Left kidney (tissue), 8 donors: ENCODE measurements at places on chromosomes 11 and 22. TPM values are rescaled to one million over a fixed set of nuclear protein-coding genes. Genes with fewer than 3 reads are reported as not detected.

Gene VPREB1
- polyA plus RNA-seq: not detected

Gene ANGPTL5
- not detected for polyA plus RNA-seq

Gene BRMS1
- 29.6 TPM for polyA plus RNA-seq

Gene KCNC1
- 1.5 TPM for polyA plus RNA-seq

Gene VPREB3
- not detected for polyA plus RNA-seq

Gene ALDH3B1
- 2.4 TPM for polyA plus RNA-seq

Gene IGLL1
- polyA plus RNA-seq: 0.40 TPM

Gene ACRV1
- polyA plus RNA-seq: 1.4 TPM

Gene OR52J3
- polyA plus RNA-seq: not detected

Gene IL18
- polyA plus RNA-seq: 9.9 TPM

Gene TEAD1
- polyA plus RNA-seq: 94.4 TPM

Gene AIFM3
- 0.68 TPM for polyA plus RNA-seq

Gene LIMK2
- polyA plus RNA-seq: 50.4 TPM

Gene CARNS1
- 4.4 TPM for polyA plus RNA-seq

Gene ADM2
- 4.8 TPM for polyA plus RNA-seq

Gene KCNJ4
- 0.18 TPM for polyA plus RNA-seq

Gene KDM4E
- 0.47 TPM for polyA plus RNA-seq

Gene OR51B5
- polyA plus RNA-seq: 0.20 TPM

Gene OR8G1
- polyA plus RNA-seq: not detected

Gene UEVLD
- 27.1 TPM for polyA plus RNA-seq

Gene HPX
- polyA plus RNA-seq: 4.8 TPM

Gene MAPK8IP2
- 0.83 TPM for polyA plus RNA-seq

Gene HEPN1
- 1.7 TPM for polyA plus RNA-seq

Gene MED19
- polyA plus RNA-seq: 18.2 TPM

Gene SCGB1C1
- polyA plus RNA-seq: 1.1 TPM

Gene GRM5
- 0.13 TPM for polyA plus RNA-seq

Gene NRIP3
- 1.0 TPM for polyA plus RNA-seq

Gene SCGB1D4
- polyA plus RNA-seq: not detected

Gene IFITM2
- polyA plus RNA-seq: 189 TPM

Gene RFPL3
- polyA plus RNA-seq: not detected

Gene CAPN5
- polyA plus RNA-seq: 25.0 TPM

Gene SPCS2
- 192 TPM for polyA plus RNA-seq

Gene GDPD4
- polyA plus RNA-seq: 0.17 TPM

Gene PARVB
- polyA plus RNA-seq: 17.9 TPM

Gene TECTA
- polyA plus RNA-seq: 3.2 TPM

Gene SLC22A6
- polyA plus RNA-seq: 29.4 TPM

Gene MAJIN
- 0.88 TPM for polyA plus RNA-seq

Gene BCO2
- polyA plus RNA-seq: 8.1 TPM

Gene GAB4
- not detected for polyA plus RNA-seq

Gene OR6A2
- 0.07 TPM for polyA plus RNA-seq

Gene CHST1
- polyA plus RNA-seq: 11.1 TPM

Gene NXF1
- 136 TPM for polyA plus RNA-seq

Gene MS4A3
- 0.52 TPM for polyA plus RNA-seq

Gene OR8K3
- not detected for polyA plus RNA-seq

Gene DCDC1
- polyA plus RNA-seq: 6.9 TPM

Gene OR51B2
- not detected for polyA plus RNA-seq

Gene ETS1
- polyA plus RNA-seq: 75.5 TPM
